ENCODE measurements at places on chromosomes 6 and 20.
A peak's percentile ranks its signal among the peaks of the same experiment; 100 is the strongest.

DNA sequence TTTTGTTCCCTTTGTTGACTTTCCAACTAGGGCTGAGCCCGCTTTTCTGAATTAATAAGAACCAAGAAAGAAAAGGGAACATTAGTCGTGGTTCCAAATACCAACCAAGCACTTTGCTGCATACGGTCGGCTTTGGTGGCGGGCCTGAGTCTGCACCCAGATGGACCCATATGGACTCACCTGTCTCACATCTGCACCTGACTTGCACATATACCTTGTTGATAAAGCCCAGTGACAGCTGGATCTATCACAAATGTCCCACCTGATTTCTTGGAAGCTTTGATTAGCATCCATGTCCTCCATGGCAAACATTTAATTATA is 39.0 kb downstream of the TPD52L1 start:
- no peak for DNase-seq

DNA sequence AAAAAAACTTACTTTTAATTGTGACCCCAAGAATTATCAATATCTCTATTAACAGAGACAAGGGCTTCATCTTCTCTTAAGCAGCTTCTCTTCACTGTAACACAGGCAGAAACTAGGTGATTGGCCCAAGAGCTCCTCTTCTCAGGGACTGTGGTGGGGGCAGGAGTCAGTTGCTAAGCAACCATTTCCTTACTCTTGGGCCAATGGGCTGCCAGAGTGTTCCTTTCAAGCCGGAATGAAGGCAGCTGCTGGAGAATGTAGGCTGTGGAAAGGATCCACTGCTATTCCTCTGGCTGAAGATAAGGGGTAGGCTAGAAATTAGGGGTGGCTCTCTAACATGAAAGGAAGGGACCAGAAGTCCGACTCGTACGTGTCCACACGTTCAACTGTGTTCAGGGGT is at the start of gene SEL1L2:
Gene SEL1L2 (minus strand): TSS at position 150 of the 400 bp plus-strand sequence. CDS start 80 bp downstream, at position 70.
- DNase-seq: peak; percentile 16

GRCh38 chr6:156689656-156690055 is 87.5 kb upstream of the ARID1B start:
- DNase-seq: no peak

GRCh38 chr20:22414305-22414742 is 170.0 kb downstream of the FOXA2 start:
- no peak for DNase-seq

GRCh38 chr6:99602520-99603420 is 3.9 kb upstream of the PRDM13 start:
- no peak for DNase-seq
